Amygdala (tissue), 56 donors: ENCODE measurements at places on chromosomes 4 and X.

- DNase-seq = no peak
Measured at GRCh38 chrX:109732017-109732801, 848 bp downstream of the ACSL4 start.

GRCh38 chr4:136203199-136203598 is 1329.1 kb downstream of the PCDH18 start:
- DNase-seq = no peak

DNA sequence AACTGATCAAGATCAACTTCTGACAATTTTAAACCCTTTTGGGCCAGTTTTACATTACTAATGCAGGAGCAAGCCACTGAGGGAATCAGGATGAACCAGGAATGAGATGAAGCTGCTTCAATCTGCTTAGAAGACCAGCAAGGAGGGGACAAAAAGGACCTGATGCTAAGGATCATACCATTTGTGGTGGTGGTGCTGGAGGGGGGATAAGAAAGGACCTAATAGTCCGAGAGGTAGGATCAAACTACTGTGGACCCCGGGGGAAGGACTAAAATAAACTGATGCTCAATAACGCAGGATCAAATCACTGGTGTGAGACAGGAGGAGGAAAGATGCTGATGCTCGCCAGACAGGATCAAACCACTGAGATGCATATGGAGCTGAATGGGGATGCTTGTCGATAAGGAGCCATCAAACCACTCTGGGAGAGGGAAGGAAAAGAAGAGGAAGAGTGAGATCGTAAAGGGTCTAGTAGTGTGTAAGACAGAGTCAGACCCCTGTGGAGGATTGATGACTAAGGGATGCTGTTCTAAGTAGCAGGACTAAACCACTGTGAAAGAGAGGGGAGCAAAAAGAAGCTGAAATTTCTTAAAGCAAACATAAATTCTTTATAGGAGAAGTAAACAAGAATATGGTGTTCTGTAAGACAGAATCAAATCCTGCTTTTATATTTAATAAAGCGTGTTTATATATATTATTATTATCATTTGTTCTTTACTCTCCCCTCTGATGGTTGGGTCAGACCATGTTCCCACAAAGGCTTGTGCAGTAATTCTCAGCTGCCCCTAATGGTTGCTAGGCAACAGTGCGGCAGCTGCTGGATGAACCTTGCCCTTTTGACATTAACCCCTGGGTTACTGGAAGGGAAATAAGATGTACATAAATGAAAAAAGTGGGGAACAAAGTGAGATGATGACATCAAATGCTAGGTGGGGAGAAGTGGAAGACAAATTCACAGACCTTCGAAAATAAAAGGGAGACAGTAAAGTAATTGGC is 432.5 kb upstream of the FGF16 start:
- peak; percentile 2 for DNase-seq

DNA sequence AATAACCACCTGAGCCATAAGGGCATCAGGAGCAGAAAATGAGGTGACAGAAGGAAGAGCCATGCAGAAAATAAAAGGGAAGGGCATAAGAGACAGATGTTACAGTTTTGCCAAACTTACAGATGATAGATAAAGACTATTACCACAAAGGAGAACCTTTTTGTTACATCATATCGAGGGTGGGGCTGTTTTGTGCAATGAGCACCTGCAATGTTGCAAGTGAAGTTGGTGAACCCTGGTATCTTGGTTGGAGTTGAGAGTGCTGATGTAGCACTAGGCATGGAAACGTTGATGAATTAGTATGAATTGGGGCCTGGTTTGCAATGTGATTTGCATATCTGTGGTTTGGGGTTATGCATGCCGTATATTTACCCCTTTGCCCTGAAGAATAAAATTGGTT is 119.8 kb upstream of the TEX13D start:
- no peak for DNase-seq

- DNase-seq = no peak
Measured at GRCh38 chr4:21450331-21450730, 498.2 kb downstream of the KCNIP4 start.

GRCh38 chr4:20194123-20195013 is 57.3 kb upstream of the SLIT2 start:
- DNase-seq = no peak

DNA sequence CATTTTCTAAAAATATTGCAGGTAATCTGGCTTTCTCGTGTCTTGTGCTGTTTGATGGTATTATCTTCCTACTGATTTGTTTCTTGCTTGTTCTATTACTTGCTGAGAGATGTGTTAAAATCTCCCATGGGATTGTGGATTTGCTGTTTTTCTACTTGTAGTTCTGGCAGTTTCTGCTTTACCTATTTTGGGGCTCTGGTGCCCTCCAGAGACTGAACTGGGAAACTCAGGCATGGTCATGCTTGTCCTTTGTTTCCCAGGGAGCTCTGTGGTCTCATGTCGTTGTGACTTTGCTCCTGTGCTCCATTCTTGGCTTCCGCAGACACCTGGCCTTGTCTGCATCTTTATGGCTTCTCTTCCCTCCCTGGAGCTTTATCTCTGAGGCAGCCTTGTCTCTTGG is 39.5 kb downstream of the NSD2 start:
- DNase-seq = peak; percentile 16

- no peak for DNase-seq
Measured at GRCh38 chr4:184348311-184349233, 125.8 kb downstream of the IRF2 start.

- no peak for DNase-seq
Measured at GRCh38 chrX:147803948-147804347, 107.8 kb upstream of the FMR1 start.

- no peak for DNase-seq
Measured at GRCh38 chr4:105458001-105458400, 15.9 kb downstream of the PPA2 start.

DNA sequence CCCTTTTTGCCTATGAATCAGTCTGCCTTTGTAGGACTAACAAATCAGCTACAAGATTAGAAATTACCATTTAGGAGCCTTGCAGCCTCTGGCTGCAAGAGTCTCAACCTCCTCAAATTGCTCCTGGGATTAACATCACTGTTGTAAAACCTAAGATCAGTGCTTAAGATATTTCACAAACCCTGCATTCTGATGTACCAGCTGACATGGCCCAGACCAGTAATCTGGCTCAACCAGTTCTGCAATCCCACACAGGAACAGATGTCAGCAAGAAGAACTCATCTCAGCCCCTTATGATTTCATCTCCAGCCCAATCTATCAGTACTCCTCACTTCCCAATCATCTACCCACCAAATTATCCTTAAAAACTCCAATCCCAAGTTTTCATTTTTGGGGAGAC is 32.5 kb upstream of the AADAT start:
- DNase-seq = no peak
